ENCODE measurements at places on chromosomes 13 and 19. TPM values are rescaled to one million over a fixed set of nuclear protein-coding genes. Genes with fewer than 3 reads are reported as not detected.

The GCDH gene
- total RNA-seq, result 69.0 TPM

The IL11 gene
- 1.2 TPM for total RNA-seq

The IZUMO4 gene
- total RNA-seq, result 0.73 TPM

The PRTN3 gene
- total RNA-seq, result 0.61 TPM

The LTBP4 gene
- total RNA-seq, result 168 TPM

The OR7A5 gene
- not detected for total RNA-seq

The CDX2 gene
- total RNA-seq, result 0.11 TPM

The PCDH20 gene
- 1.3 TPM for total RNA-seq

DNA sequence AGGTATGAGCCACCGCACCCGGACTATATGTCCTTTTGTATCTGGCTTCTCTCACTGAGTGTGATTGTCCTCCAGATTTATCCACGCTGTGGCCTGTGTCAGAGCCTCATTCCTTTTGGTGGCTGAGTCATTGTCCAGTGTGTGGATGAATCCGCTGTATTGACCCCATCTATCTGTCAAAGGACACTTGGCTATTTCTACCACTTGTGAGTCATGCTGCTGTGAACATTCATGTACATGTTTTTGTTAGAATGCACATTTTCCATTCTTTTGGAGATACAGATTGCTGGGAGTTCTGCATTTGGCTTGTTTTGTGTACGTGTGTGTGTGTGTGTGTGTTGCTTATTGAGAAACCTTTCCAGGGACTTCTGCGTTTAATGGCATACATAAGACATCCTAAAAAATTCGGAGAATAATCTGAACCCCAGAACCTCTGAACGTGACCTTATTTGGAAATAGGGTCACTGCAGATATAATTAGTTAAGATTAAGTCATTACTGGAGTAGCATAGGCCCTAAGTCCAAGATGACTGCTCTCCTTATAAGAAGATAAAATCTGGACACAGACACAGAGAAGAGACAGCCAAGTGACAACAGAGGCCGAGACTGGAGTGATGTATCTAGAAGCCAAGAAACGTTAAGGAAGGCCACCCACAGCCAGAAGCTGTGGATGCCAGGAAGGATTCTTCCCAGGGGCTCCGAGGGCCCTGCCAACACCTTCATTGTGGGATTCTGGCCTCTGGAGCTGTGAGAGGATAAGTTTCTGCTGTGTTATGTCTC, 4.9 kb upstream of the GIPC3 start:
- DNase-seq, result no peak

GRCh38 chr19:12098040-12098439, 33.5 kb downstream of the ZNF844 start:
- no peak for DNase-seq

- DNase-seq, result no peak
Observed at GRCh38 chr19:45113628-45114027, 20.6 kb downstream of the PPP1R37 start.

DNA sequence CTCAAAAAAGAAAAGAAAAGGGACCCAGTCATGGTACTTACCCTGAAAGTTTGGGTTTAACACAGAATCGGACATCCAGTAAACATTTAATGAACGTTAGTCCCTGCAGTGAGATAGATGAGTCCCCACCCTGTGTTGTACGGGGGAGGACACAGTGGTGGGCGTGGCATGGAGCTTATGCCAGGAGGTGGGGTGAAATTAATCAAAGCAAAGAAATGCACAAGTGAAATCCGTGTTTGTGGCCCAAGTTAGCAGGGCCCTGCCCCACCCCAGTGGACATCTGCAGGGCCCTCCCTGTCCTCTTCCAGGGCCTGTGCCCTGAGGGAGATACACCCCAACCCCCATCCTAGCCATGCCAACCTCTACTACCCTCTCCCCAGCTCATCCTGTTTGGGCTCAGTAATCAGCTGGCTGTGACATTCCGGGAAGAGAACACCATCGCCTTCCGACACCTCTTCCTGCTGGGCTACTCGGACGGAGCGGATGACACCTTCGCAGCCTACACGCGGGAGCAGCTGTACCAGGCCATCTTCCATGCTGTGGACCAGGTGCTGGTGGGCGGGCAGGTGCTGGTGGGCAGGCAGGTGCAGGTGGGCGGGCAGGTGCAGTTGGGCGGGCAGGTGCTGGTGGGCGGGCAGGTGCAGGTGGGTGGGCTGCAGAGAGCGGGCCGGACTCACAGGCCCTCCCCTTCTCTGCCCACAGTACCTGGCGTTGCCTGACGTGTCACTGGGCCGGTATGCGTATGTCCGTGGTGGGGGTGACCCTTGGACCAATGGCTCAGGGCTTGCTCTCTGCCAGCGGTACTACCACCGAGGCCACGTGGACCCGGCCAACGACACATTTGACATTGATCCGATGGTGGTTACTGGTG, 3.9 kb downstream of the MCOLN1 start:
- no peak for DNase-seq

DNA sequence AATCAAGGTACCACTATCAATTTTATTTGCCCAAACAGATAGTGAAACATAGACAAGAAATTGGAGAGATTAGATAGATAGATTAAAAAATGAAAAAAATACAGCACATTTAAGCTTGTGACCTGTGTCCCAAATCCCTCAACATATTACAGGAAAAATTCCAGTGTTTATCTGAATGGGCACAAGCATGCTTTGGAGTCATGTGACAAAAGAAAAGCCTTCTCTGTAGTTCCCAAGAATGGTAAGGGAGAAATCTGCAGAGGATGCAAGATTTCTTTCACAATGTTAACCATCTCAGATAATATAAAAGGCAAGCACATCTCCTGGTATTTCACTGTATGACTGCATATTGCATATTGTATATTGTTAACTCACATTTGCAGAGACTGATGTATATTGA, 168.0 kb downstream of the PCDH9 start:
- no peak for DNase-seq

DNA sequence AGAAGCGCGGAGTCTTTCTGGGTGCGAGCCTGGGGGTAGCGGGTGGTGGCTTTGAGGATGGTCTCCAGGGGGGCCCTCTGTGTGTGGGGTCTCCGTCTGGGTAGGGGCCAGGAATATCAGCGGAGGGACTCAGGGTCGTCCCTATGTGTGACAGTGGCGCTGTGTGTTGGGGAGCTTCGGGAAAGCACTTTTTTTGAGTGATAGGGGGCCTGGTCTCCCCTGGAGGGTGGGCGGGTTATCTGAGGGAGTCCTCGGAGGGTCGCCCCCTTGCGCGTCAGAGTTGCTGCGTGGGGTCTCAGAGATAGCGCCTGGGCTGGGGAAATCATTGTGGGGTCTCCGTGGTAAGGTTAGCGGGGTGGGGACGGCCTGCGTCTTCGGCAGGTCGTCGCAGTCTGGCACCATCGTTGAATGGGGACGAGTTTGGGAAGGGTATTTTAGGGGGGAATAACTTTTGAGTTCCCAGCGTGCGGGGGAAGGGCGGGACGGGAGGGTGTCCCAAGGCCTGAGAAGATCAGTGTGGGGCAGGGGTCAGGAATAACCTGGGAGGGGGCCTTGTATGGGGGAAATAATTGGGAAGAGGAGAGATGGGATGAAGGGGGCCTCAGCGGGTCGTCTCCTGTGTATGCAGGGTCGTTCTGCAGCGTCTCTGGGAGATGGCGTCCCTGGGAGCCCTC, 857 bp downstream of the IER2 start:
- DNase-seq, result no peak

- no peak for DNase-seq
Observed at GRCh38 chr13:111121506-111121905, 6.4 kb downstream of the ARHGEF7 start.

DNA sequence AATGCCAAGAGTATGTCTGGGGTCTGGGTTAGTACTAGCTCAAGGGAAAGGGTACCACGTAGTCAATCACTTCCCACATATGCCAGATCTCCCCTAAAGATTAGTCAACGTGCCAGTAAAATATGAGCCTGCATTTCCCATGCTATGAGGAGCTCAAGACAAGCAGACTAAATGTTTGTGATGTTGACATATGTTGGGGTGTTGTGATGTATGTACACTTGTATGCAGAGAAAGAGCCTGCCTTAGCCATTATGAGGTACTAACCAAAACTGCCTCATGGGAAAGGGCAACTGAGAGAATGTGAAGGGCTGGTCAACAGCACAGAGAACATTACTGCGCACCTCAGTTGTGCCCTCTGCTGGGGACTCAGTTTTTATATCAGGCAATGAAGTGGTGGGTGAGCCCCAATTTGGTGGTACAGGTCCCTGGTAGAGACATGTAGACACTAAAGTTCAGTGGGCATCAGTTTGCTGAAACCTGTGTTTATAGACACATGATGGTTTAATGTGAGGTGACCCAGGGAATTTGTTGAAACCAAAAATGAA, 287.0 kb downstream of the DCT start:
- DNase-seq, result peak; percentile 50

DNA sequence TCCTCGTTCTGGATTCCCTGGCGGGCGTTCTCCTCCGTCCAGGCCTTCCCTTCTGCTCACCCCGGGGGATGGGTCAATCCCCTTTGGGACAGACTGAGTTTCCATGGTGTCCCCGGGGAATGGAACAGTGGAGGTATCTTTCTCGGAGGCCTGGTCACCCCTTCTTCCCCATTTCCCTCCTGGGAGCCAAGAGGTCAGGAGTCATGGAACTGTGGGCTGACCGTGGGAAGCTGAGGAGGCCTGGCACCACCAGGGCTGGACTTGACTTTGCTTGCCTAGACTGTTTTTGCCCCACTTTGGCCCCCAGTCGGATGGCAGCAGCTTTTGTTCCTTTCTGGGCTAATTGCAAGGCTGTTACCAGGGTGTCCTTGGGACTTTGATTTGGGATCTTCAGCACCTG, 2.0 kb downstream of the NACC1 start:
- no peak for DNase-seq

GRCh38 chr13:33575378-33575777, 242.6 kb upstream of the RFC3 start:
- no peak for DNase-seq

DNA sequence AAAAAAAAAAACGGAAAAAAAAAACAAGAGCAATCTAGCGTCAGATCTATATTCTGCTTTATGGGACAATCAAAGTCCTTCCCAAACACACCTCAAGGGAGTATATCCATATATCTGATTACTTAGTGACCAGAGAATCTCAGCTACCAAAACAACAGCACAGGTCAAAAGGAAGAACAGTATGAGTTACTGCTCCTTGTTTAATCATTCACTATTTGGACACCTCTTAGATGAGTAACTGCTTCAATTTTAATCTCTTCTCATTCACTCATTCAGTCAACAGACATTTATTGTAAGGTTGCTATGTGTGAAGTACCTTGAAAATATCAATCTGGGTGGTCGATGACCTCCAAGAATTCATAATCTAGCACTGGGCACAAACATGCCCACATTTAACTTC, 193.2 kb downstream of the IRS2 start:
- DNase-seq, result no peak

DNA sequence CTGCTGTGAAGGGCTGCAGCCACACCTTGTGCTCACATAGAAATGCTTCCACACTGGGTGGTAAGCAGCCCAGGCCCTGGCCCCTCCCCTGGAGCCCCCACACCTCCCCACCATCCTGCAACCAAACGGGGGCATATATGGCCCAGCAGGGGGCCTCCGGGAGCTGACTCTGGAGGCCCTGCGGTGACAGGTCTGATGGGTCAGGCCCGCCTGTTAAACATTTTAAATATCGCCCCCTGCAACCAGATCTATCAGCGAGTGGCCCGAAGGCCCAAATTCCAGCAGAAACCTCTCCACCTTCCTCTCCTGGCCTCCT, 48.0 kb upstream of the KATNAL1 start:
- peak; percentile 54 for DNase-seq

GRCh38 chr13:75645141-75645540, 9.0 kb downstream of the LMO7 start:
- DNase-seq, result no peak

GRCh38 chr13:37144661-37145060, 39.2 kb upstream of the CSNK1A1L start:
- no peak for DNase-seq

DNA sequence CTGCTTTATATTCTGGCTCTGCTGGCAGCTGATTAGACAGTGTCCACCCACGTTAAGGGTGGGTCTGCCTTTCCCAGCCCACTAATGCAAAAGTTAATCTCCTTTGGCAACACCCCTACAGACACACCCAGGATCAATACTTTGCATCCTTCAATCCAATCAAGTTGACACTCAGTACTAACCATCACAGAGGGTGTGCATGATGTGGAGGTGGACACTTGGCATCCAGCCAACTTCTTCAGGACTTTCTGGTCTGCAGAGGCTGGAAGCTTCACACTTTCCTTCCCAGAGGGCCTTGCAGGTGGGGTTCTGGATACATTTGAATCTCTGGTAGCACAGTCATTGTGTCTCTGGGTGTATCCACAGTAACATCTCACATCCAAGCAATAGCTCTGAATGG, 18.9 kb upstream of the IGFL1 start:
- DNase-seq, result no peak

DNA sequence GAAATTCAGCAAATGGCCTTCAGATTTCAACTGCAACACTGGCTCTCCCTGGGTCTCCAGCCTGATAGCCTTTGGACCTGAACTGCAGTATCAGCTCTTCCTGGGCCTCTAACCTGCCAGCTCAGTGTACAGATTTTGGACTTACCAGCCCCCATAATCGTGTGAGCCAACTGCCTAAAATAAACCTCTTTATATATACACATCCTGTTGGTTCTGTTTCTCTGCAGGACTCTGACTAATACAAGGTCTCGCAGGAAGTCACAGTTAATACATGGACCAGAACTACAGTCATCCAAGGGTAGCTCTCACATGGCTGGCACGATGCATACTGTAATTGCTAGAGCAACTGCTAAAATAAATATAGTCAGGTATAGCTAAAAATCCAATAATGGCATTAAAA, 85.1 kb downstream of the KATNAL1 start:
- no peak for DNase-seq

- DNase-seq, result peak; percentile 44
Observed at GRCh38 chr19:29467824-29468401, 57.9 kb upstream of the VSTM2B start.

DNA sequence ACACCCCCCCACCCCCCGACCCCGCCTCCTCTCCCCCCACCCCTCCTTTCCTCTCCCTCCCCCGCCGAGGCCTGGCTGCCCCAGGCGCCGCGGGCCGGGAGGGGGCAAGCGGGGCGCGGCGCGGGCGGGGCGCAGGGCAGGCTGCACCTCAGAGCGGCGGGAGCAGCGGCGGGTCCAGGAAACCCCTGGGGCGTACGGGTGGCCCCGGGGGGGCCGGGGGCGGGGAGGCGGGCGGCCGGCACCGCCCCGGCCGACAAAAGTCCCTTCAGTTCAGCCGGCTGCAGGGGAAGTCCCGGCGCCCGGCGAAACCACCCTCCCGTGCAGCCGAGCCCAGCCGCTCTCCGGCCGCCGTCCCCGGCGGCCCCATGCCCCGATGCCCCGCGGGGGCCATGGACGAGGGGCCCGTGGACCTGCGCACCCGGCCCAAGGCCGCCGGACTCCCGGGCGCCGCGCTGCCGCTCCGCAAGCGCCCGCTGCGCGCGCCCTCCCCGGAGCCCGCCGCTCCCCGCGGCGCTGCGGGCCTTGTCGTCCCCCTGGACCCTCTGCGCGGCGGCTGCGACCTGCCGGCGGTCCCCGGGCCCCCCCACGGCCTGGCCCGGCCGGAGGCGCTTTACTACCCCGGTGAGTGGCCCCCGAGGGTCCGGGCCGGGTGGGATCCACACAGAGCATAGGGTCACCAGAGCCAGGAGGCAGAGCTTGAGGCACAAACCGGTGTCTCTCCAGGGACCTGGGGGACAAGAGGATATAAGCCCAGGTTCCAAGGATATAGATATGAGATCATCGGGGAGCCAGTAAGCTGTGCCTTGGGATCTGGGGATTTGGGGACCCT, at the start of gene BCL3:
Gene BCL3 (plus strand): TSS at position 283 of the 829 bp plus-strand sequence. CDS start 83 bp downstream, at position 366.
- no peak for DNase-seq

GRCh38 chr19:17289489-17289888, 7.8 kb downstream of the ANKLE1 start:
- peak; percentile 91 for DNase-seq

Data from WTC11 (cell line).